GM20000 (cell line): ENCODE measurements at places on chromosomes 6 and 20.

- DNase-seq = no peak
Observed at GRCh38 chr20:16001286-16001685, 572.0 kb downstream of the KIF16B start.

GRCh38 chr20:63248835-63249591 lies 5.2 kb downstream of the NKAIN4 start:
- no peak for DNase-seq

DNA sequence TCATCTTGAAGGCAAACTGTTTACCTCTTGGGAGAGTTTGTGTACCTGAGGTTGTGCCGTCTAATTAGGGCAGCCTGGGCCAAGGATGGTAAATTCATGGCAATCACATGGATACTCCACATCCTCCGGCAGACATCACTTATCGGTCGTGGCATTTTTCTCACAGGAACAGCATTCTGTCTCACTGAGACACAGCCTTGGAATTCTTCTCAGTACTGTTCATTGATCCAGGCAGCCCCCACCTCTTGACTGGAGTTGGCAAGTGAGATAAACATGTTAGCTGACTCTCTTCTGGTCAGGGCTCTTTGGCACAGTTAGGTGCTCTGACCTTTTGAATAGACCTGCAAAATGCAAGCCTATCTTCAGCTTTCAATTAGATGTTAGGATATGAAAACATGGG lies 511.4 kb upstream of the FLRT3 start:
- no peak for DNase-seq

DNA sequence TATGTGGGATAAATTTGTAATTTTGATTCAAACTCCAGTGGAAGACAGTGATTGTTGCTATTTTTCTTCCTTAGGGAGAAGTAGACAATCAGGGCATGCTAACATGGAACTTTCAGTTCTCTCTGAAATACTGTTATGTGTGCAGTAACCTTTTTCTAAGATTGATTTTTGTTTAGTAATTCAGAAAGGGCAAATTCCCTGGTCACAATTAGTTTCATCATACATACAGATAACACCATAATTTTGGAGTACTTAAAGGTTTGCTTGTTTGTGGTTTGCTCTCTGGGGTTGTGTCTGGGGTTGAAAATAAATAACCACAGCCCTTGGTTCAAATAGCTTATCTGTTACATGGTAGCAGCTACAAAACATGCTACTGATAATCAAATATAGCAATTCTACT lies 34.4 kb downstream of the ADGRG6 start:
- no peak for DNase-seq

- DNase-seq = no peak
Observed at GRCh38 chr6:90186637-90187371, 109.8 kb downstream of the BACH2 start.

DNA sequence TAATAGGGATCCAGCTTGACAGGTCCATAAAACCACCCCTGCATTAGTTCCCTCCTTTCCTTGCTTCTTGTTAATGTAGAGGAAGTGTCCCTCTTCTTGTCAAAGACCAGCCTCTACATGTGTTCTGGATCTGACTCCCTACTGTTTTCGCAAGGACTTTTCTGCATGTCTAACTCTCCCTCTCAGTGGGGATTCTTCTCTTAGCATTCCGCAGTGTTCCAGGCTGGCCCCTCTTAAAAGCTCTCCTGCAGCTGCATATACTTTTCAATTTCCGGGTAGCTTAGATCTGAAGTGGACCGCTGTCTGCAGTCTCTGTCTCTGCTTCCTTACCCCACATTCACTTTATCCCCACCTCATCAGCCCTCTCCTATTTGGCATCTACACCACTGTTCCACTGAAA lies 96.1 kb upstream of the MAN1A1 start:
- no peak for DNase-seq

GRCh38 chr20:24747010-24747712 lies 201.9 kb upstream of the CST7 start:
- DNase-seq = no peak
